Thymus (tissue), 14 donors: ENCODE measurements at places on chromosomes 2 and 18. TPM values are rescaled to one million over a fixed set of nuclear protein-coding genes. Genes with fewer than 3 reads are reported as not detected.

GRCh38 chr2:222563106-222563718 lies 92.7 kb downstream of the FARSB start:
- H3K4me3 ChIP-seq, result no peak overlapping the region
- H3K4me1 ChIP-seq, result no peaks in the 10 kb centered on the region
- DNase-seq, result no peak
- H3K27ac ChIP-seq, result no peak overlapping the region

DNA sequence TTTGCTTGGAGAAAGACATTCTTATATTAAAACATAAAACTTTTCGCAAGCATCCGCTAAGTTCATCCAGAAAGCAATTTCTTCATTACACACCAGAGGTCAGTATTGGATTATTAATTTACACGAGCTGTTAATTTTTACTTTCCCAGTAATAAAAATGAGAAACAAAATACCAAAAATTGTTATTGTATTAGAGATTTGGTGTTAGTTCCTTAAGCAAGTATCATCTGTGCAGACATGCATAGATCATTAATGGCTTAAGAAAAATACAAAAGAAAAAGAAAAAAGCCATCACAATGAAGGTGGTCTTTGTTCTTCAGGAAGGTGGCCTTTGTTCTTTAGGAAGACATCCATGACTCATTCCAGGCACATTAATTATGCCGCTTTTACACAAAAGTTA lies 53.6 kb upstream of the HNMT start:
- H3K36me3 ChIP-seq, result no peaks in the 10 kb centered on the region
- H3K4me3 ChIP-seq, result no peak overlapping the region
- H3K4me1 ChIP-seq, result no peaks in the 10 kb centered on the region

DNA sequence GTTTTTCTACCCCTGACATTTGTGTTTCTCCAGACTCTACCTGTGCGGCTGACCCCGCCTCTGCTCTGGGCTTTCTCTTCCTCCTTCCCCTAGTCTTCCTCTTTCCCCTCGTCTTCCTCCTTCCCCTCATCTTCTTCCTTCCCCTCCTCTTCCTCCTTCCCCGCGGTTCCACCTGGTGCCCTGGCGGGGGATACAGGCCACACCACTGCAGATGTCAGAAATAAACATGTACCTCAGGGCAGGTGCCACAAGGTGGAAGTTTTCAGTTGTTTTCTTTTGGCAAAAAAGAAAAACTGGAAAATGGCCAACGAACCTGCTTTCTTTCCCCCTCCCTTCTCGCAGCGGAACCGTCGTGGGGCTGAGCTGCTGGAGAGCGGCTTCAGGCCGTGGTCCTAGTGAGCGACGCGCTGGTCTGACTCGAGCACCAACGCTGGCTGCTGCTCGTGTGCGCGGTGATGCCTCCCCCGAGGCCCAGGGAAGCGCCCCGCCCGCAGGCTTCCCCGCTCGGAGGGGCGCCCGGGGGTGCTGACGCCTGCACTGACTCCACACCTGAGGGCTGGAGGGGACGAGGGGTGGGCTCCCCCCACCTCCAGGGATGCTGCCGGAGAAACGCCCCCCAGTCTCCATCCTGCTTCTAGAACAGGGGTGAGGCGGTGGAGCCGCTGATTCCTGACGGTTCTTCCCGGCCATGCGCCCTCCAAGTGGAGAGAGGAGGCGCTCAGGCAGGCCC lies 83.7 kb upstream of the ZNF516 start:
- no peak for DNase-seq
- H3K27ac ChIP-seq, result no peak overlapping the region
- H3K4me3 ChIP-seq, result no peak overlapping the region

- no peaks in the 10 kb centered on the region for H3K36me3 ChIP-seq
- H3K27ac ChIP-seq, result no peak overlapping the region
- no peak overlapping the region for H3K4me3 ChIP-seq
- no peaks in the 10 kb centered on the region for H3K4me1 ChIP-seq
Measured at GRCh38 chr2:139963863-139964355, 1183.7 kb upstream of the NXPH2 start.

GRCh38 chr2:74876081-74876886 lies 42.4 kb downstream of the HK2 start:
- H3K36me3 ChIP-seq, result peaks cover 64% of the 10 kb centered on the region
- no peak overlapping the region for H3K27ac ChIP-seq
- peak; percentile 44 for DNase-seq

DNA sequence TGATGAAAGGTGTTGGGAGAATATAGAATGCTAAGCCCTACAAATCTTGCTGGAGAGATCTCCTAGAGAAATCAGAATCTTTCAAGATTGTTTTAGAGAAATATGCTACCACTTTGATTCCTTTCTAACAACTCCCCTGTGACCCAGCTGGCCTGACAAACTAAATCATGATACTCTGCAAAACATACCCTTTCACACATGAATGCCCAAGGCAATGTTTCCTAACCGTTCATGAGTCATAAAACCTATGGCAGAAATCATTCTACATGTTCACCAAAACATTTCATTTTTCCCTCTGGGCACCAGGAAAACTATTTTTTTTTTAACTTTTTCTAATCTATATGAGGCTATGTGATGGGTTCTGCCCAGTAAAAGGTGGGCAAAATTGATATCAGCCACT lies 77.8 kb upstream of the SETBP1 start:
- no peaks in the 10 kb centered on the region for H3K36me3 ChIP-seq
- no peak overlapping the region for H3K4me3 ChIP-seq
- DNase-seq, result no peak
- H3K4me1 ChIP-seq, result no peaks in the 10 kb centered on the region
- H3K27me3 ChIP-seq, result no peaks in the 10 kb centered on the region
- no peak overlapping the region for H3K27ac ChIP-seq

The LGALSL gene
- total RNA-seq, result 1.7 TPM

The HOXD11 gene
- total RNA-seq, result not detected

DNA sequence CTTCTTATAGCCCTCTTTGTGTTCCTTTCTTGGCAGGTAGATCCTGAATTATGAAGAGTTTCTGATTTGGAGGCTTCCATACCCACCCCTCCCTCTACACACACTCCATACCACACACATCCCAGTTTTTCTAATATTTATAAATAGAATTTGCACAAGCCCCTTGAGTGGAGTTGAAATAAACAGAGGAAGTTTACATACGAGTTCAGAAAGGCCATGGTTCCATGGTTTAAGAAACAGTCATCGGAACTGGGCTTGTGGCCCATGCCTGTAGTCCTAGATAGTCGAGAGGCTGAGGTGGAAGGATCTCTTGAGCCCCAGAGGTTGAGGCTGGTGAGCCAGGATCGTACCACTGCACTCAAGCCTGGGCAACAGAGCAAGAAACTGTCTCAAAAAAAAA lies 62.7 kb upstream of the TANC1 start:
- no peak overlapping the region for H3K4me3 ChIP-seq
- peaks cover 3% of the 10 kb centered on the region for H3K4me1 ChIP-seq
- H3K27ac ChIP-seq, result no peak overlapping the region
- no peaks in the 10 kb centered on the region for H3K27me3 ChIP-seq

- no peak overlapping the region for H3K27ac ChIP-seq
- DNase-seq, result no peak
- no peak overlapping the region for H3K4me3 ChIP-seq
- H3K4me1 ChIP-seq, result no peaks in the 10 kb centered on the region
- H3K27me3 ChIP-seq, result no peaks in the 10 kb centered on the region
Measured at GRCh38 chr2:152874955-152875354, 156.5 kb downstream of the ARL6IP6 start.

The FTCDNL1 gene
- 0.94 TPM for total RNA-seq

GRCh38 chr2:56522605-56523089 lies 338.9 kb downstream of the CCDC85A start:
- H3K27me3 ChIP-seq, result no peaks in the 10 kb centered on the region
- no peaks in the 10 kb centered on the region for H3K36me3 ChIP-seq
- H3K4me1 ChIP-seq, result no peaks in the 10 kb centered on the region
- DNase-seq, result no peak

GRCh38 chr2:226726546-226726945 lies 73.1 kb downstream of the IRS1 start:
- no peaks in the 10 kb centered on the region for H3K36me3 ChIP-seq
- no peak for DNase-seq
- H3K27me3 ChIP-seq, result no peaks in the 10 kb centered on the region
- no peak overlapping the region for H3K4me3 ChIP-seq
- no peak overlapping the region for H3K27ac ChIP-seq

The DTNA gene
- total RNA-seq, result 1.7 TPM

GRCh38 chr2:200379481-200380090 lies 73.1 kb downstream of the SPATS2L start:
- H3K4me1 ChIP-seq, result peaks cover 9% of the 10 kb centered on the region
- no peaks in the 10 kb centered on the region for H3K36me3 ChIP-seq
- no peak for DNase-seq
- no peak overlapping the region for H3K27ac ChIP-seq

The RGPD5 gene
- 7.4 TPM for total RNA-seq

DNA sequence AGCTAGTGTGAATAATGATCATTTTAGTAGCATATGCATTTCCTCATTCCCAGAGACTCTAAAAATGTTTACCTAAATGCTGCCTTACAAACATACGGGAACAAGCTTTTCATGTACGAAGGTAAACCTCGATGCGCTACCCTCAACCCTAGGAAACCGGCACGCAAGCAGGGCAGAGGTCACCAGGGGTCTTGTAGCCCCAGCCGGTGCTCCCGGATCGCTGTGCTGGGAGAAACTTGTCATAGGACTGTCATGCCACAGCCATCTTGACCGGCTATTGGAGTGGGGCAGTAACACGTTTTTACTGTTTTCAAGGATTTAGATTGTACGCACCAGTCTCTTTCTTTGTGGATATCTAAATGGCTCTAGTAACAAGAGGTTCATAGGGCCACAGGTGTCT lies 34.8 kb upstream of the NFATC1 start:
- H3K27ac ChIP-seq, result no peak overlapping the region
- peaks cover 22% of the 10 kb centered on the region for H3K36me3 ChIP-seq
- DNase-seq, result no peak
- H3K4me1 ChIP-seq, result no peaks in the 10 kb centered on the region
- H3K27me3 ChIP-seq, result no peaks in the 10 kb centered on the region

The M1AP gene
- 0.94 TPM for total RNA-seq

DNA sequence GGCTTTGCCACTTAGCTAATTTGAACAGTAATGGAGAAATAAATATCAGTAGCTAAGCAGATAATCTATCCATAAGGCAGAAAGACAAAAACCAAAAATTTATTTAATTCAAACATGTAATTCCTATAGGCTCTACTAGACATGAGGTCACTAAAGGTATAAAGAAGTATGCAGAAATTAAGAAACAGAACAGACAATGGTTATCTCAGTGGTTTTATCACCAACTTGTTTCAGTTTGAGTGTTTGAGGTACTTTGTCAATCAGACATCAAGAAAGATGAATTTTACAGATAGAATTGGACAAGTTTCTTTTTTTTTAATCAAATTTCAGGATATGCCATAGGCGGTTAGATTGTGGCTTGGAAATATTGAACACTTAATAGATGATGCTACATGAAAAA lies 67.4 kb upstream of the ZEB2 start:
- no peak for DNase-seq
- no peaks in the 10 kb centered on the region for H3K36me3 ChIP-seq

The RAMP1 gene
- total RNA-seq, result 6.3 TPM

GRCh38 chr2:216545359-216545758 lies 46.7 kb downstream of the RPL37A start:
- no peaks in the 10 kb centered on the region for H3K36me3 ChIP-seq
- no peak overlapping the region for H3K4me3 ChIP-seq
- H3K27ac ChIP-seq, result no peak overlapping the region
- DNase-seq, result no peak
- no peaks in the 10 kb centered on the region for H3K4me1 ChIP-seq
- no peaks in the 10 kb centered on the region for H3K27me3 ChIP-seq

The NCKAP5 gene
- total RNA-seq, result 2.0 TPM

DNA sequence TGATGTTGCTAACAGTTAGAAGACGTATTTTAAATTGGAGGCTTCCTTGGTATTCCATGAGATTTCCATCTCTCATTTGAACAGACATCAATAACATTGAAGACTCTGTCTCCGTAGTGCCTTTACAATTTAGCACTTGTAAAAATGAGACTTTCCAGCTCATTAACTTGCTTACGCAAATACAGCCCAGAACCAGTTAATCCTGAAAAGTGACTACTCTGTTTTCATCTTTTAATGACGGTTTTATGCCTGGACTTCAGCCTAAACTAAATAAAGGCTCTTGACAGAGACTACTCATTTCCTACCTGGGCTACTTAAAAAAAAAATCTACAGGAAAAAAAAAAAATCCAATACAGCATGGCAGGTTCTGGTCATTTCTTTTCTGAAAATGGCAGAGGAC lies 148.6 kb downstream of the LRATD1 start:
- H3K36me3 ChIP-seq, result no peaks in the 10 kb centered on the region
- DNase-seq, result no peak
- H3K27me3 ChIP-seq, result no peaks in the 10 kb centered on the region
- H3K4me1 ChIP-seq, result no peaks in the 10 kb centered on the region
- no peak overlapping the region for H3K27ac ChIP-seq

DNA sequence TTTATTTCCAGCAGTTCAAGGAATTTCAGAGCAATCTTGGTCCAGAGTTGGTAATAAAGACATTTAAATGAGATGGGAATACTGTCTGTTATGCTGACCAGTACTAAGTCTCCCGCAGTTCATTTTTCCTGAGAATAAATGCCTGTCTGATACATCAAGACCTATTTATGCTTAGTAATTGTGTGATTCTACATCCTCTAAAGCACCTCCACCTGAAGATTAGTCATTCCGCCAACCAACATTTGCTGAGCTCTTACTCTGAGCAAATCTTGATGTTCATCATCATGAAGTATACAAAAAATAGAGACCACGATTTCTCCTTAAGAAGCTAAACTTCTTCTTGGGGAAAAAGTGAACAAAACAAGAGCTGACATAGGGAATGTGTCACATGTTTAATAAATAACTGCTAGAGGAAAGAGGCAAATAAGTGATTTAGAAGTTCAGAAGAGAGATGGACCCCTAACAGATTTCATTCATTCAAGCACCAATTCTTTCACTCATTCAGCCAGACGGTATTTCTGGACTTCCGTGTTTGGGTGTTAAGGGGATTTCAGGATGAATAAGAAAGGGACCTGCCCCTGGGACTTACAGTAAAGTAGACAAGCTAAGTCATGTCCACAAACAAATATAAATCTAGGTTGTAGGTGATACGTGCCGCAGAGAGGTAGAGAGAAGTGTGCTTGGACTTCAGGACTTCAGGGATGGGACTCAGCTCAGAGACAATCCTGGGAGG lies 34.2 kb upstream of the PPP4R1 start:
- no peak overlapping the region for H3K27ac ChIP-seq
- H3K4me3 ChIP-seq, result no peak overlapping the region
- no peaks in the 10 kb centered on the region for H3K4me1 ChIP-seq
- H3K27me3 ChIP-seq, result no peaks in the 10 kb centered on the region
- H3K36me3 ChIP-seq, result no peaks in the 10 kb centered on the region
- no peak for DNase-seq

GRCh38 chr2:206160125-206160806 lies 571 bp downstream of the EEF1B2 start:
- H3K27me3 ChIP-seq, result no peaks in the 10 kb centered on the region
- H3K4me3 ChIP-seq, result peak overlapping the region; percentile 71
- H3K4me1 ChIP-seq, result peaks cover 12% of the 10 kb centered on the region
- H3K36me3 ChIP-seq, result peaks cover 3% of the 10 kb centered on the region
- H3K27ac ChIP-seq, result peak overlapping the region; percentile 92

The EPB41L3 gene
- 17.8 TPM for total RNA-seq

- no peaks in the 10 kb centered on the region for H3K36me3 ChIP-seq
- DNase-seq, result no peak
- no peaks in the 10 kb centered on the region for H3K4me1 ChIP-seq
- H3K27me3 ChIP-seq, result no peaks in the 10 kb centered on the region
- no peak overlapping the region for H3K27ac ChIP-seq
- no peak overlapping the region for H3K4me3 ChIP-seq
Measured at GRCh38 chr2:203361495-203361894, 33.3 kb downstream of the ABI2 start.
